Small intestine (tissue), 16 donors: ENCODE measurements at places on chromosomes 12 and 14.

DNA sequence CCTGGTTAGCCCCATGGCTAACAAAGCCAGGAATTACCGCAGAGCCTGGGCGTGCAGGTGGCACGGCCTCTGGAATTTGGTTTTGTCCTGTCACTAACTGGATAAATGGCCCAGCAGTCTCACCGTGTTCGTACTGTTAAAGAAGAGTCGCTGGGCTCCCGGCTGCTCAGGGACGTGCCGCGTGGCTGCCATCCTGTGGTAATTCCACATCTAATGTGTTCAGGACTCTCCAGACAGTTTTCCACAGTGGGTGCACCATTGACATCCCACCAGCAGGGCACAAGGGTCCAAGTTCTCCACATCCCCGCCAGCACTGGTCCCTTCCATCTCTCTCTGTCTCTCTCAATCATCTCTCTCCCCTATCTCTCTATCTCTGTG lies 19.6 kb downstream of the NOC4L start:
- no peak for DNase-seq

DNA sequence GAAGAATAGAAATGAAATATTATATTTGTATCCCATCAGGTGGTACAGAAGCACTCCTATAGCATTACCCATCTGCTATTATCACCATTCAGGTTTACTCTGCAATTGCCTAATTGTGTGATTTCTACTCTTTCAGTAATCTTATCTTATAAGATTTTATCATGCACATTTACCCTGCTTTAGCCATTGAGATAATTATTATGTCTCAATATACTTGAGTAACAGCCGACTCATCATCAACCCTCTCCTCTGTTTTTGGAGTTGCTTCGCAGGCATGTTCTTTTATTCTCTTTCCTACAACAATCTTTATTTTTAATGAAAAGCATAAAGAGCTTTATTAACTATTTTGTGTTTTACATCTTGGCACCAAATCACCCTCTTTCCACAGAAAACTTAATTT lies 419.9 kb downstream of the LRIG3 start:
- no peak for DNase-seq

GRCh38 chr14:74988131-74988530 lies 14.6 kb upstream of the EIF2B2 start:
- no peak for DNase-seq

GRCh38 chr14:69270795-69271708 lies 11.1 kb downstream of the GALNT16 start:
- DNase-seq = no peak

DNA sequence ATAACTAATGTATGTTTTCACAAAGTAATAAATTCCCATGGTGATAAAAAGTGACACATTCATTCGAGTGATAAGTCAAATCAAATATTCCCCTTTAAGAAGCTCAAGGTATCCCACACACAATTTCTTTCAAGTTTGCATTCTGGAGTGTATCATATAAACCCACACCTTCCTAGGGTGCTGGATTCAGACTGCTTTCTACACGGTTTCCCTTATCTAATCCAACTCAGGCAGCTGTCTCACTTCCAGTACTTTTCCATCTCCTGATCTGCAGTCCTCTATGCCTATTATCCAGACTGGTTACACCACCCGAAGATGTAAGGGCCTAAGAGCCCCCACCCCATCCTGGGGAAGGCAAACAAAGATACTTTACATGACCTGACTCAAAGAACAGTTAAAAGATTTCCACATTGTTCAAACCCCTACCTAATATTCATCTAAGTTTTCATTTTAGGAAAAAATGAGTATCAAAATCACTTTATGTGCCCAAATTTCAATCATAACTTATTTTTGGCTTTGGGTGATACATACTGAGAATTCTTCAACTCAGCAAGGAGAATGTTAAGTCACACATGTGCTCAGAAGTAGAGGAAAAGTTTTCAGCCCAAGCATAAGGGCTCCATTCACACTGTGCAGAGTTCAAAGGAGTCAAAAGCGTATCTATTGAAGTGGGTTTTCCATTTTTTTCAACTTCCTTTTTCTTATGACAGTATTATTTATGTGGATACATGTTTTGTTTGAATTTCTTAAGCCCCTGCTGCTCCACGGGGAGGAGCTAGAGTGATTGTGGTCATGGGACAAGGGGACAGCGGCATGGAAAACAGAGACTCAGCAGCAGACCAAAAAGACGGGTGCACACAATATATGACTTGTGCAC lies 41.8 kb downstream of the CORO1C start:
- DNase-seq = no peak

DNA sequence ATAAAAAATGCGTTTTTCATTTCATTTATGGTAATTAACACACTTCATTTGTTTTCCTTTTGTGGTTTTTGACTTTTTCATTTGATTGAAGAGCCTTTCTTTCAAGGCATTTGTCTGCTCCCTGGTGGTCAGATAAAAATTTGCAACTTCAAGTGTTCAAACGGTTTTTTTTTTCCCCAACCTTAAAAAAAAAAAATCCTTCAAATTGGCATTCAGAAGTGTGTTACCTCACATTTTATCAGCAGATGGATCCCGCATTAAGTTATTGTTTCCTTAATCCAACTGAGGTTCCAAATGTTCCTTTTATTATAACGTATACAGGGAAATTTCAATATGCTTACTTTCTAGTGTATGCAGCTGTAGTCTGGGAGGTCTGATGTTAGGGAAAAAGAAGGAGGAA lies 47.2 kb downstream of the MYF5 start:
- DNase-seq = peak; percentile 8

DNA sequence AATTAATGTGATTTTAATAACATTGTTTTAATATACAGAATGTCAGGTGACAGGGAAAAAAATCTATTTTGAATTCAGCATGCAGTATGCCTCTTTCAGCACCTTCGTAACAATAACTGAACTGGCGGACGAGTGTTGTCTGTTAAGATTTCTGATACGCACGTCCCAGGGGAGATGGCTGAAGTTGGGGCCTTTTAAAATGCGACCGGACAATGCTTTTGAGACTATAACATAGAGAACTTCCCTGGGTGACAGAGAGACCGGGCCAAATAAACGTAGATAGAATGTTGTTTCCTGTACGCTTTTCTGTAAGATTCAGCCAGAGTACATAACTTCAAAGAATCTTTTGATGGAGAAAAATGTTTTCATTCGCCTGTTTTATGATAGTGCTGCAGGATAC lies 239.7 kb downstream of the EGLN3 start:
- no peak for DNase-seq

GRCh38 chr14:61638595-61639387 lies 56.5 kb upstream of the HIF1A start:
- DNase-seq = no peak

- DNase-seq = peak; percentile 50
Measured at GRCh38 chr14:104967386-104968152, 10.6 kb downstream of the AHNAK2 start.

DNA sequence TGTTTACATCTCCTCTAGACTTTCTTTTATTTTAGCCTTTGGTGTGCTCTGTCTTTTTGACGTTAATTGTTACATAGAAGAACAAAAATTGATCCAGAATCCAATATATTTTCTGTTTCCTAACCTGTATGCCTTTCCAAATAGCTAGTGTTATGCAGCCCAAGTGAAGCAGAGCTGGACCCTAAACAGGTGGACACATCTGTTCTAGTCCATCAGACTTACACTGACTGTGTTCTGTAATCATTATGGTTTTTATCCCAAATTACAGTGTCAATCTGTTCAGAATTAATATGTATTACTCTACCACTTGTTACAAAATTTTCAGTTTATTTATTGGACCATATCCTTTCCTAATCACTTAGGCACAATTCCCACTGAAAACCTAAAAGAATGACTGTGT lies 176.8 kb upstream of the FOXG1 start:
- no peak for DNase-seq

DNA sequence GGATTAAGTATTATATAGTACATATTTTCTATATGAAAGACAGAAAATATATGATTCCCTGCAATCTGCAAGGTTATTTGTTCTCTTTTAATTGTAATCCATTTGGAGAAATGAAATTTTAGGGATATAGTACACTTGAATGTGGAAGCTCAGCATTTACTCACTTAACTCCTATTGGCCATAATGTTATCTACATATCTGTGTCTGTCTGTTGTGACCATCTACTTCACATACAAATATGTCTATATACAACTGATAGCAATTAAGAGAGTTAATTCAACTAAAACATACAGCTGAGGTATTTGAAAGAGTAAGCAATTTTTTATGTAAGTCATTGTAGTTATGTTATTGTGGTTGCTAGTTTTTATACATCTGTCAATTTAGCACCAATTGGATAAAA lies 12.9 kb downstream of the FOXG1 start:
- DNase-seq = no peak

- no peak for DNase-seq
Measured at GRCh38 chr14:75658957-75659356, 1.7 kb downstream of the ERG28 start.

DNA sequence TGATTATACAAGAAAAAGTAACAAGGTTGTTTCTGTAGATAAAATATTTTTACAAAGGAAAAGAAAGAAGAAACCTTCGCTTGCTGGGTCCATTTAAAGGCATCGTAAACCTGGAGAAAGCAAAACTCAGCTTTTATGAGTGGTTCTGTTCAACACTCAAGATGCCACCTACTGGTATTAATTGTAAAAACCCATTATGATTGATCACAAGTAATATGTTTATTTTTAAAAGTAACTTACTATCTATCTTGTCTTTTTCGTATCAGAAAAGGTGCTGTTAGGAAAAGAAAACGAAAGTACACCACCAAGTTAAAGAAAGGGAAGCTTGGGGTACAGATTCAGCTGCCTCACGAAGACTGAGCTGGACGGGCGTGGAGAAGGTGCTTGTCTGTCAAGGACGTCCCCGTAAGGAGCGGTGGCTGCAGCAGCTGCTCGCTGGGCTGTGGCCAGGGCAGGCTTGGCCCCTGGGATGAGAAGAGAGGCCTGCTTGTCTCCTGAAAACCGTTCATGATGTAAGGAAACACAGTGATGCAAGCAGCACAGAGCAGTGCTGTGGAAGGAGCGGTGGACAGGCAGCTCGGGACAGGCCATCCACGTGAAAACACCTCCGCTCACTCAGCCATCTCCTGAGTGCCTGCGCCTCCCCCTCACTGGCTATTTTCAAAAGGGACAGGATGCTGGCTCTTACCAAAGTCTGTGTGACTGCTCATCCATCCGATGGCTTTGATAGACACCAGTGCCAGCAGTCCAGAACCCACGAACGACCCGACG lies 25.0 kb downstream of the SLC15A4 start:
- no peak for DNase-seq

DNA sequence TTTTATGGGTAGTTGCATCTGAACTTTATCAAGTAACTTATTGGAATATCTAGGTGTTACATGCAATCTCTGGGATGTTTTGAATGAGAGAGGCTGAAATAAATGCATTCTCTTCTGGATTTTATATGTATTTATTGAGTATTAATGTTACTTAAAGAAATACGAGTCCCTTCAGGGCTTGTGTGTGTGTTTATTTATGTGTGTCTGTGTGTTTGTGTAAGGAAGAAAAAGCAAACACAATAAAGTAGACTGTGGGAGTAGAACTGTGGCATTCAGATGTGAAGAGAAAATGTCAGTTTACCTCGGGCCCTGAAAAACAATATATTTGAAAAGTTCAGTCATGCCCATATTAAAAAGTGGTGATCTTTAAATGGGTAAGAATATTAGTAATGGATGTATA lies 250.5 kb downstream of the RPL10L start:
- no peak for DNase-seq

- peak; percentile 51 for DNase-seq
Measured at GRCh38 chr12:111444925-111445725, 39.4 kb downstream of the SH2B3 start.

DNA sequence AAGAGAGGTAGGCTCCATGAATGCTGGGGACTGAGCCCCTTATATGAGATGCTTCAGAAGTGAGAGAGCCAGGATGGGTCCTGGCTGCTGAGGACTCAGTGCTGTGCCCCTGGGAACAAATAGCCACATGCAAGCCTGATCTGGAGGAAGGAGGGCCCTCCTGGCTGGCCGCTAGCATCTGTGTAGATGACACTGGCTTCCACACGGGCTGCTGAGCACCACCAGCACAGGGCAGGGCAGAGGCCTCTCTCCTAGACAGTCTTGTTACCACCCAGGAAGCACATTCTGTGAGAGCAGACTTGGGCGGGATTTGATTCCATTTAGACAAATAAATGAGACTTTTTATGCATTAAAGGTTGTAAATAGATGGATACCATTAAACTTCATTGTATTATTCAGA lies 48.0 kb downstream of the ZNF664 start:
- DNase-seq = no peak
